ENCODE measurements at places on chromosomes 7 and 10.
A peak's percentile ranks its signal among the peaks of the same experiment; 100 is the strongest.

DNA sequence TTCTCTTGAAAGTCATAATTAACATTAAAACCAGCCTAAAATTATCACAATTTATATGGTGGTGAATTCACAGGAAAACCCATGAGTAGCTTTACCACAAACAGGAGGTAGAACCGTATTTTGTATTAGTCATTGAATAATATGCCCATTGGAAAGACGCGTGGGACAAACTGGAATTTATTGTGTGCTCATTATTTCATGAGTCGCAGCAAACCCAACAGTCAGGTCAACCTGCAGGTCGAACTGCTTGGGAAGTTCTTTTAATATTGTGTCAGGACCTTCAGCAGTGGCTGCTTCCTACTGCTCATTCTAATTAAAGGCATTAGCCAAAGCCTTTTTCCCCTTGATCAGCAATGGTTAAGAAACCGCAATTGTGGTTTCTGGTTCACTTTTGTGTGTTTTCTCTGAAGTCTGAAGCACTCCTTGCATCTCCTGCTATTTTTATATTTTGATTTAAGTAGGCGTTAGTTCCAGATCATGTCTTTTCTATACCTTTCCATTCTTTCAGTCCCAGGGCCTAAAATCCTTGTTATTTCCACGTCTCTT, 100.1 kb downstream of the RAB11FIP2 start:
- peak; percentile 39 for DNase-seq

GRCh38 chr7:664997-665735, 61.3 kb upstream of the DNAAF5 start:
- DNase-seq: no peak

- DNase-seq: no peak
Observed at GRCh38 chr10:88725798-88726197, 19.7 kb downstream of the LIPK start.

GRCh38 chr7:152382244-152382643, 53.6 kb downstream of the KMT2C start:
- DNase-seq: no peak

DNA sequence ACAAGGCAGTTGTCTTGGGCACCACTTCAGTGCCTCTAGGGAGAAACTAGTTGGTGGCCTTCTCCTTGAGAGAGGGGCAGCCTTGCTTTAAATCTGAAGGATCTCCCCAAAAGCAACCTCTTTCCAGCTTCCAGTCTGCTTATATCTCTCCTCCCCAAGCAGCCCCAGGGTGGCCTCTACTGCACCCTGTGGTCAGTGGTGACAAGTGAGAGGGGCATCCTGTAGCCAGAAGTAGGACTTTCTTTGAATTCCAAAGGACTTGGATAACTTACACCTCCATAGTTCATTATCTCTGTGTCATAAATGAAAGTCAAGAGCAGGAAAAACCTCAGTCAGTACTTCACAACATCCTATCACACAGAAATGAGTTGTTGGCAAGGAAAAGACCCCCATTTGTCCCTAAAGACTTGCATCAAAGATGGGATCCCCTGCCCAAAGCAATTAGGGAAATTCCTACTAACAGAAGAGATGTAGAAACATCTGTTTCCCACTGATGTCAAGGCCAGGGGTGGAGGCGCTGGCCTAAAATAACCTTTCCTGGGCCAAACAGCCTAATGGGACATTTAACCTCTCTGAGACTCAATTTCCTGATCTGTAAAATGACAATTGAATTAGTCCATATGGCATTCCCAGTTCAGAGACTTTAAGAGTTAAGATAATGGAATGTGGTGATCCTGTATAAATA, 44.0 kb upstream of the ANKRD1 start:
- no peak for DNase-seq

- DNase-seq: no peak
Observed at GRCh38 chr10:131777921-131778320, 122.9 kb upstream of the PPP2R2D start.

- DNase-seq: no peak
Observed at GRCh38 chr7:130611218-130611617, 57.3 kb downstream of the COPG2 start.

DNA sequence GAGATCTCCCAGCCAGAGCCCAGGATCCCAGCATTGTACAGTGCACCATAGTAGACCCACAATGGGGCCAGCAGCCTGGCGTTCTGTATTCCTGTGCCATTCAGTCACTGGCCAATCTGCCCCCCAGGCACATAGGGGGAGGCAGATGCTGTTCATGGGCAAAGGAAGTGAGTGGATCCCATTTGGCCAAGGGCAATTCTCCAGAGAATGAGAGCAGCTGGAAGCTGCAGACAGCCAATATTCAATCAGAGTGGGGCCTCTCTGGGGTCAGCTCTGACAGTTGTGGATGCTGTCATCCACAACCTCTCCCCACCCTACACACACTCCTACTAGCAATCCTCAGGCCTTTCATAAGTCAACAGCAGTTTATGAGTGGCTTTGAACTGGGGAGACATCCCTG, 17.5 kb downstream of the STEAP1B start:
- no peak for DNase-seq

DNA sequence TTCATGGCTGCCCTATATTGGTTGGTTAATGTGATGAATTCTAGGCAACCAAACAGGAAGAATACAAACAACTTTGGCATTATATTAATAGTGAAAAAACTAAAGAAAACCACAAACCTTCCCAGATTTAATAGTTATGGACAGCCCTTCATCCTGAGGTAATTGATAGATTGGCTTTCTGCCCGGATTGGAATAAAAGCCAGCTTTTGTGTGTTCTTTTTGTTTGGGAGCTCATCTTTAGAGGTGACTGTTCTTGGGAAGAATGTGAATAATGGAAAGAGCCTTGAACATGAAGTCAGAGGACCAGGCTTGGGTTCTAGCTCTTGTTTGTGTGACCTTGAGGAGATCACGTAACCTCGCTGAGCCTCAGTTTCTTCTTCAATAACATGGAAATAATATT, 92.3 kb downstream of the VTI1A start:
- DNase-seq: no peak

DNA sequence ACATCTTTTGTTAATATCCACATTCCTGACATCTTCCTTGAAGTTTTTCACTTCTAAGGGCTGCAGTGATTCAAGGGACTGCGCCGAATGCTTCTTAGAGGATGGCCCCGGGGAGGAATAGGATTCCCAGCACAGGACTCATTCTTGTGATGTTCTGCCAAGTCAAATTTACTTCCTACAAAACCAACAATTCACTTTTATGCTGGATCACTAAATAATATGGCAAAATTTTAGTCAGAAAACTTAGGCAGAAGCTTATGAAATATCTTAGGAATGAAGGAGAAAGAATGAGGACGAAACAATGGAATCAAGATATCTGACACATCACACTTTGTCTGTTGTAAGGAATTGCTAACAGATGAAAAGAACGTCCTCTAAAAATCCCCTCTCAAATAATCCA, 151.5 kb downstream of the JAZF1 start:
- no peak for DNase-seq

- DNase-seq: no peak
Observed at GRCh38 chr7:84697506-84697905, 489.4 kb downstream of the SEMA3D start.

- no peak for DNase-seq
Observed at GRCh38 chr7:43143918-43144589, 31.6 kb downstream of the HECW1 start.

GRCh38 chr10:74103560-74104258, 46.9 kb downstream of the AP3M1 start:
- no peak for DNase-seq

DNA sequence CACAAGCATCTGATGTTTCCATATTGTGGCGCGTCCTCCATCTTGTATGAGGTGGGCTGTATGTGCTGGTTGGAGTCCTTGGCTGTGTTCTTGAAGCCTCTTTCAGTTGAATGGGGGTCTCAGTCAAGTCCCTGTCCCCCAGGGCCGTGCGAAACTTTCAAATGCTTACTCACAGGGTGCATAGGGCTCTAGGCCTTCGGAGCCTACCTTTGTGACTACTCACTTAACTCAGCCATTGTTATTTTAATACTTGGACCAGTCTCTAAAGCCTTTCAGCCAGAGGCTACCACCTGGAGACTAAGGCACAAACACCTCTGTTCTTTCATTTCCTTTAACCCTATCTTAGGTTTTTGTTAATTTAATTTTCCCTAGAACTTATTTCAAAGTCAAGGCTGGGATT, 785.9 kb downstream of the GATA3 start:
- DNase-seq: no peak

GRCh38 chr10:102718220-102718619, 3.8 kb downstream of the SFXN2 start:
- DNase-seq: no peak

DNA sequence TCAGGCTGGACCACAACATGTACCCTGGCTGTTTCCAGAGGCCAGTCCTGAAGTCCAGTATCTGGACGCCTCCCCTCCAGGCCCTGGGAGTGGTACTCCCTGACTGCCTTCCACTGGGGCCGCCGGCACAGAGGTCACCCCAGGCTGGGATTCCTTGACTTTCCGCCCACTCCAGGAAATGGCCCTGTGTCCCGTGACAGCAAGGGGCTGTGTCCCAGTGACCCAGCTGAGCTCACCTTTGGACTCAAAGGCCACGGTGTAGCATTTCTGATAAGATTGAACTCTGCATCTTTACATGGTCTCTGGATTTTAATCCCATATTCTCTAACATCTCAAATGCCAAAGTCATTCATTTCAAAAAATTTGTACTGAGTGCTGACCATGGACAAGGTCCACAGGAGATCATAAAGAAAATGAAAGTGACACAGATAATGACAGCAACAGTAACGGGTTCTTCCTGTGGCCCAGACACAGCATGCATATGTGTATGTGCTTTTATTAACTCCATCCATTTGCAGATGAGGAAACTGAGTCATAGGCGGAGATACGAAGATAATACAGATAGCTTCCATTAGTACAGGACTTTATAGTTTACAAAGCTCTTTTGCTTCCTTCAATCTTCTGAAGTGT, 5.4 kb downstream of the ADAMTS14 start:
- no peak for DNase-seq

- DNase-seq: no peak
Observed at GRCh38 chr7:93958216-93958615, 36.7 kb downstream of the GNG11 start.
